Nucleus accumbens (tissue), 56 donors: ENCODE measurements at places on chromosomes 3 and 15.
A peak's percentile ranks its signal among the peaks of the same experiment; 100 is the strongest.

DNA sequence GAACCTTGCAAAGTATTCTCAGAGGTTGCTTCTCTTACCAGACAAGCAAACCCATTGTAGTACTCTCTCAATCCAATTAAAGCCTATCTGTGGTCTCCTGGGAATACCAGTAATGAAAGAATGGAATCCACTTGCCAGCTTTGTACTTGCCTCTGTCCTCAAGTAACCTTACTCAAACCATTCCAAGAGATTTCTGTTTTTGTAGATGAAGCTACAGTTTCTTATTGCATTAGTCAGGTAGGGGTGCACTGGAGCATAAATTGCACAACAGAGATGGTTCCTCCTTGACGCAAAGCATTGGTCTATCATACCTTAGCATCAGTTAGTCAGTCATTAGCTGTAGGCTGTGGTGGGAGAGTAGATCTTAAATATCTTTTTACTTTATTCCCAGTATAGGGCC lies 52.9 kb downstream of the BTLA start:
- no peak for DNase-seq

- no peak for DNase-seq
Measured at GRCh38 chr3:98807561-98807960, 44.4 kb downstream of the ST3GAL6 start.

DNA sequence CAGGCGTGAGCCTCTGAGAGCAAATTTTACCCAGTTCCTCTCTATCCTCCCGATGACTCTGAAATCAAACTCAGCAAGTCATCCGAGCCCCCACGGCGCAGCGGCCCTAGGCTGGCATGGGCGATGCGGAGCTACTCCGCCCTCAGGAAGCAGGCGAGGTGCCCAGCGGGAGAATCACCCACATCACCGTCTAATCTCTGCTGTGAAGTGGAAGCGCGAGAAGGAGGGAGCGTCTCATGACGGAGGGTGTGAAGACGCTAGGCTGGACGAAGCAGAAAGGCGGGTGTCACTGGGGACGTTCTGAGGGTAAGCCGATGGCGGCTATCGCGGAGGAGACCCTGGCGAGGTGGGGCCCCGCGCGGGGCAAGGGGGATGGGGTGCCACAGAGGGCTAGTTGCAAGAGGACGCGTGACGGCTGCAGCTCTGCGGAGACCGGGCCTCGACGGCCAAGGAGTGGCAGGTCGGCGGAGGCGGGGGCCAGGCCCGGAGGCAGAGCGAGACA lies 9.1 kb upstream of the GNAI2 start:
- peak; percentile 58 for DNase-seq

DNA sequence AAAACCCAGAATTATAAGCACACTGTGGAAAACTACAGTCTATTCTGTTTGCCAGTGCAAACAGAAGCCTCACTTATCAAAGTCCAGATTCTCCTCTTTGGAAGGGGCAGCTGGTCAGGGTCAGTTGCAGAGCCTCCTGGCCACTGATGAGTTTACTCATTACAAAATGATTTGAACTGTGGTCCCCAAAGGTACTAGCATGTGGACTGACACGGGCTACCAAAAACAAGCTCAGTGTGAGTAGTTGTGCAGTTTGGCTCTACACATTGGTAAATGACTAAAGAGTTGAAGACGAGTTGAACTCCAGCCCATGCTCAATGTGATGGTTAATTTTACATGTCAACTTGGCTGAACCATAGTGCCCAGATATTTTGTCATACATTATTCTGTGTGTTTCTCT lies 221.5 kb downstream of the ZIC4 start:
- no peak for DNase-seq
